ENCODE measurements at places on chromosomes 16 and 17. TPM values are rescaled to one million over a fixed set of nuclear protein-coding genes. Genes with fewer than 3 reads are reported as not detected.
A peak's percentile ranks its signal among the peaks of the same experiment; 100 is the strongest.

GRCh38 chr16:23410176-23410575 lies 42.8 kb downstream of the COG7 start:
- no peak for DNase-seq
- no peak overlapping the region for H3K4me3 ChIP-seq
- H3K36me3 ChIP-seq: peaks cover 53% of the 10 kb centered on the region
- no peaks in the 10 kb centered on the region for H3K4me1 ChIP-seq
- H3K27ac ChIP-seq: no peak overlapping the region
- H3K27me3 ChIP-seq: no peaks in the 10 kb centered on the region

DNA sequence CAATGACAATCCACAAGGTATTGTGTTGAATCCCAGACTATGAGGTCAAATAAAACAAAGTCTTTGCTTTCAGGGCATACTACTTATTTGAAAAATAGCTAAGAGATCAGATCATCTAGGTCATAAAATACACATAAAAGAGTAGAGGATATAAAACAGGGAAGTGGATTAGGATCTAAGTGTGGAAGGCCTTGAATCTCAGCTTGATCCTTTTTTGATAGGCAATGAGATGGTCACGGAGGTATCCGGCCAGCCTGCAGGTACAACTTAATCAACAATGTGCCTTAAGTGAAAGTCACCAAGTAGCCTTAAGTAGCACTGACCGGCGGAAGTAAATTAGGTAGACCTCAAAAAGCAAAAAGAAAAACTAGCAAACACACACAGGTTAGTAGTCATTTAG lies 901.7 kb downstream of the KCNJ2 start:
- H3K36me3 ChIP-seq: no peaks in the 10 kb centered on the region
- no peak for DNase-seq
- H3K27ac ChIP-seq: no peak overlapping the region

DNA sequence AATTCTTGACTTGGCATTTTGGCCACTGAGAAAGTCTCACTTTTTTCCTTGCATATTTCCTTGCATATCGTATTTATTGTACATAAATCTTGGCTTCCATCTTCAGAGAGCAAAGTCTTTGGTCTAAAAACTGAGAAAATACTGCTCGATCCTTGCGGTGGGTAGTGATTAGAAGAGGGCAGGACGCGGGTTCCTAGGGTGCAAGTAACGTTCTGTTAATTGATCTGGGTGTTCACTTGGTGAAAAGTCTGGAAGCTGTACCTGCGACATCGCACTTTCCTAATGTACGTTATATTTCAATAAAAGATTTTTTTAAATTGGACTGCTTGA lies 758 bp upstream of the UBALD2 start:
- no peak for DNase-seq
- H3K36me3 ChIP-seq: no peaks in the 10 kb centered on the region
- peak overlapping the region; percentile 66 for H3K4me3 ChIP-seq
- H3K27me3 ChIP-seq: no peaks in the 10 kb centered on the region
- peaks cover 46% of the 10 kb centered on the region for H3K4me1 ChIP-seq

DNA sequence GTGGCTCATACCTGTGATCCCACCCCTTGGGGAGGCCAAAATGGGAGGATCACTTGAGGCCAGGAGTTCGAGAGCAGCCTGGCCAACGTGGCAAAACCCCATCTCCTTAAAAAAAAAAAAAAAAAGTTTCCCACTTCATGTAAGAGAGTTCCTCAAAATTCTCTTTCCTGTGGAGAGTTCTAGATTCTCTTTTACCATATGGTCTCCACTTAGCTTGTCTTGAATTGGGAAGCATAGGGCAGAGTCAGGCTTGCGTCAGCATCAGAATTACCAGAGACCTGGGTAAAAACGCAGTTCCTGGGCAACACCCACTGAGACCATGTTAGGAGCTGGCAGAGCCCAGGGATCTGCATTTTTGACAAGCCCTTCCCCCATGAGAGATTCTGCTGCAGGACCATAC lies 158.4 kb downstream of the CCDC182 start:
- no peak overlapping the region for H3K4me3 ChIP-seq

Gene ITGB4
- 21.1 TPM for total RNA-seq

Gene CHP2
- not detected for total RNA-seq

Measured in thoracic aorta (tissue), 2 donors.